ENCODE measurements at places on chromosomes 1 and 21.
A peak's percentile ranks its signal among the peaks of the same experiment; 100 is the strongest.

- no peak for DNase-seq
These were observed 24.5 kb downstream of the KIAA0319L start for GRCh38 chr1:35532497-35533223.

DNA sequence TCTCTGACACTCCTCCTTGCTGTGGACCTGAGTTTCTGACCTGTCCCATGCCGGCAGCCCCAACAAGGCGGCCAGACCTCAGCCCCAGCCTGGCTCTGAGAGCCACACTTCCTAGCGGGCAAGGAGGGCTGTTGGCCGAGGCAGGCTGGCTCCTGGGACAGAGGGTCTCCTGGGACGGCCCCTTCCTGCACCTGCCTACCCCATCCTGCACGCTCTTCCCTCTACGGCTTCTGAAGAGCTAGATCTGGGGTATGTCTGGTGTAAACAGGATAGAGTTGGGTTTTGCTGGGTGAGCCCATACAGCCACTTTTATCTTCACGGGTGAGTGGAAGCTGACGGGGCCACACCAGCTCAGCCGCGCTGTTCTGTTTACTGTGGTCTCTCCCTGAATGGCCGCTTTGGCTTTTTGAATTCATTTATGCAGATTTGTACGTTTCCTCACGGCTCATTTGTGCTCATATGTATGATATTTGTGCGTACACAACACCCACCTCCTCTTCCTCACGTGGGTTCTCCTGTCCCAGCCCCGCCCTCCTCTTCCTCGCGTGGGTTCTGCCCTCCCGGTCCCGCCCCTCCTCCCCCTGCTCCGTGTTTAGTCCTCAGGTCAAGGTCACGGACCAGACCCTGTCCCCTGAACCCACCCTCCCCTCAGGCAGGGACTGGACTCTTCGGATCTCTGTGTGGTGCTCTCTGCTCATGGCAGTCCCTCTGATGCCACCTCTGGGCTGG, 34.7 kb upstream of the POFUT2 start:
- peak; percentile 16 for DNase-seq

DNA sequence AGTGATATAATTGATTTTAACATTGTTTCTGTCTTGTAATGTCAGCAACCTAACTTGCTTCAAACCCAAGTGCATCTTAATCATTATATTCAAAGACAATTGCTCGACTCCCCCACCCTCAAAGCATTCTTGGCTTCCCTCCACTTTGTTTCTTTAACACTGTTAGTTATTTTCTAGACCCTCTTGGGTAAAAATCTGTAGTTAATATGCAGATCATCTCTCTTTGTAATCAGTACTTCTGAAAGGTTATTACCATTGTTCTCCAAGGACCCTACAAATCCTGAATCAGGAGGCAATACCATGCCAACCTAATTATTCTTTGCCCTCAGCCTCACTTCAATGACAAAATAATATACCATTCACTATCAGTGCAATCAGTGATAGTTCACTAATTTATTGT, 1075.7 kb downstream of the AMY1C start:
- no peak for DNase-seq

GRCh38 chr1:22841860-22842281, 130.8 kb downstream of the LACTBL1 start:
- DNase-seq = peak; percentile 67

GRCh38 chr1:93701629-93702028, 20.0 kb upstream of the BCAR3 start:
- DNase-seq = no peak

DNA sequence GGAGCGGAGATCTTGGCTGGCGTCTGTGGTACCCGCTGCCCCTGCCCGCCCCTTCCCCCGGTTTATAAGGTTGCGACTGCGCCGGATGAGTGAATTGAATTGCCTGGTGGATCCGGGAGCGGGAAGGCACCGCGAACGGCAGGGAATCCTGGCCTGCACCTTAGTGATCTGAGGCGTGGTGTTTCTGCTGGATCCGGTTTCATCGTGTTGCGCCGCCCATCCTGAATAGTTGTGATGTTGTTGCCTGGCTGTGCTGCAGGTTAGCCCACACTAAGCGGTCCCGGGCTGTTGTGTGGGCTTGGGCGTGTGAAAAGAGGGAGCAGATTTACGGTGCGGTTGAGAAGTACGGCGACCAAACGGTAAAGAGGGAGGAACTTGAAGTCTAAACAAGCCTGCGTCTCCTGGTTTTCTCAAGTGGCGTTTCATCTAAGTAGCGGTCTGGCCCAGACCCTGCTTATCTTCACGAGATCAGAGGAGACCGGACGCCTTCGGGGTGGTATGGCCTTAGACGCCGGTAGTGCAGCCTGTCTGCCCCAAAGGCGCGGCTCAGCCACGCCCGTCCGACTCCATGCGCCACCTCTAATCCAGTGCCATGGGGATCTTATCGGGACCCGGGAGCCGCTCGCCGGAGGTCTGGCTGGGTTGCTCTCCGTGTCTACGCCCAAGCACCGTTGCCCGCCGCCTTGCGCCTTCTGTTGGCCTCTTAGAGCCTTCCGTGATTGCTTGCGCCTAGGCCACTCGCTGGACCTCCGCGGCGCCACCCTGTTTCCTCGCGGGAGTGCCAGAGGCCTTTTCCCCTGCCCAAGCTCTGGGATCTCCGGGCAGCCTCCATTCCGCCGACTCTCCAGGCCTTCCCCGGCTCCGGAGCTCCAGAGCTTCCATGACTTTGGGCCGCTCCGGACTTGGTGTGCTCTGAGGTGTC, 87.5 kb upstream of the RHOU start:
- DNase-seq = peak; percentile 29

DNA sequence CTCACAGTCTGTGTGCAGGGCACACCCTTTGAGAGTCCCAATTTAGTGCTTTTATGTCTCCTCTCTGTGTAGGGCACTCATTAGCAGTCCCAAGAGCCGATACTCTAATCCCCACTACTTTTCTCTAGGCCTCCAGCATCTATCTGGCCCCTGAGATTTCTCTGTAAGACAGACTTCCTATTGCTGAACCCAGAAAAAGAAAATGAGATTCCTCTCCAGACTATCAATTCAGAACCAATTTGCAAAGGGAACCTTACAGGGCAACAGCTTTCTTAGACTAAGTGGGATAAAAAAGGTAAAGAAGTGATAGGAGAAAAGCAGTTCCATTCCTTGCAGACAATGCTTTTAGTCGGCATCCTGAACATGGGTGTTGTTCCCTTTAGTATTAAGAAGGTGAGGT, 172.2 kb downstream of the EDEM3 start:
- DNase-seq = no peak

GRCh38 chr21:18460979-18461378, 57.4 kb upstream of the TMPRSS15 start:
- no peak for DNase-seq

- no peak for DNase-seq
These were observed 275.0 kb downstream of the NEGR1 start for GRCh38 chr1:72007312-72007711.

DNA sequence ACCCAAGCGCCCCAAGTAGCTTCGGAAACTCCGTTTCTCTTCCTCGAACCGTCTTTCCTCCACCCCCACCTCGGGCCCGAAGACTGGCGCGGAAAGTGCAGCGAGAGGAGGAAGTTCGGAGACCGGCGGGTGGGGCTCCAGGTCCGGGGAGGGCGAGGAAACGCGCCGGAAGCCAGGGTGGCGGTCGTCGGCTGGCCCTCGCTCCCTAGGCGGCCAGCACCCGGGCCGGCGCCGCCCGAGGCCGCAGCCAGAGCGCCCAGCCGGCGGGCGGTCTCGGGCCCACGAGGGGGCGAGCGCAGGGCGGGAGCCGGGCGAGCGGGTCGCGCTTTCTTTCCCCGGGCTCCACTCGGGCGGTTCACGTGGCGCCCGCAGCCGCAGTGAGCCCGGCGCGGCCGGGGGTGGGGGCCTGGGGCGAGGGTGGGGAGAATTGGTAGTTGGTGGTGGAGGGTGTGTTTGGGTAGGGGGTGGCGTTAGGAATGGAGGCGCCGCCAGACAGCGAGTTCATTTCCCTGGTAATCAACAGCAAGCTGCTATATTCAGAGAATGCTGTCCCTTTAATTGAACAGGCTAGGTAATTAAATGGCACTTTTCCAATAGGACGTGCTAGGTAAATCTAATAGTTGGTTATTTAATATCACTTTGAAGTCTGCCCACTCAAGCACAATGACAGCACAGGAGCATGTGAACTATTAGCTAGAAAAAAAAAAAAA, 6.7 kb downstream of the LMO4 start:
- peak; percentile 74 for DNase-seq

GRCh38 chr1:243313635-243314536, 58.0 kb downstream of the SDCCAG8 start:
- DNase-seq = no peak

DNA sequence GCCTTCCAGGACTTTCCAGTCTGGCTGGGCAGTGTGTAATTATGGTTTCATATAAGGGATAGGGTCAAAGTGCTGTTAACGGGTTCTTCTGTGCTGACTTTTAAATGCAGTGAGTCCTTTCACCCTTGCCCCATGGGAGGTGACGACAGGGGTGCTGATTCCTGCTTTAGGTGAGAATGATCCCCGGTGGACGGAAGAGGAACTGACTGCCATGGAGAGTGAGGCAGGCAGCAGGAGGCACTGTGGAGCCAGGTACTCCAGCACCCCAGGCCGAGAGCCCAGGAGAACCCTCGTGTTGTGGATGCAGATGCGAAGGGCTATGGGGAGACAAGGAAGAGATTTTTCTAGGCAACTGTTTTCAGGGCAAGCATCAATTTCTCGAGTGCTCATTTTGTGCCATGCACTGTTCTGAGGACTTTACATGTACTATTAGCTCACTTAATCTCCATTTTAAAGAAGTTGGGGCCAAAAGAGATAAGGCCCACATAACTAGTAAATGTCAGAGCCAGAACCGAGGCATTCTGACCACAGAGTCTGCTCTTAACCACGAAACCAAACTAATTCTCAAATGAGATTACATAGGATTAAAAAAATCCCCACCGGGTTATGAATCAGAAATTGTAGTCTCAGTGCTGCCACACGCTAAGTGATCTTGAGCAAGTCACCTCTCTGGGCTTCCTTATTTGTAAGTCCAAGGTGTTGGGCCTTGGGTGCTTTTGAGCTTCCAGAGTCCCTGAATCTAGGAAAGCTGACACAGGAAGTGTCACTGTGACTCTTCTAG, 28.2 kb downstream of the STPG1 start:
- no peak for DNase-seq

GRCh38 chr1:210359255-210359654, 30.6 kb downstream of the HHAT start:
- no peak for DNase-seq

GRCh38 chr21:38494251-38494642, 4.0 kb downstream of the ERG start:
- DNase-seq = no peak

GRCh38 chr1:197343663-197344273, 75.7 kb downstream of the CRB1 start:
- no peak for DNase-seq
